ENCODE measurements at places on chromosomes 1 and 21. TPM values are rescaled to one million over a fixed set of nuclear protein-coding genes. Genes with fewer than 3 reads are reported as not detected.

C21orf58 gene
- 3.2 TPM for total RNA-seq

TNN gene
- total RNA-seq: 0.11 TPM

TBX19 gene
- 0.64 TPM for total RNA-seq

FAM3B gene
- total RNA-seq: not detected

IGSF21 gene
- 2.4 TPM for total RNA-seq

ZMYND12 gene
- total RNA-seq: not detected

TAL1 gene
- 13.9 TPM for total RNA-seq
